ENCODE measurements at places on chromosomes 1 and 21.

GRCh38 chr1:185672719-185673360 is 61.4 kb upstream of the HMCN1 start:
- no peak for DNase-seq

GRCh38 chr1:235558621-235559169 is 54.4 kb upstream of the B3GALNT2 start:
- DNase-seq = no peak

DNA sequence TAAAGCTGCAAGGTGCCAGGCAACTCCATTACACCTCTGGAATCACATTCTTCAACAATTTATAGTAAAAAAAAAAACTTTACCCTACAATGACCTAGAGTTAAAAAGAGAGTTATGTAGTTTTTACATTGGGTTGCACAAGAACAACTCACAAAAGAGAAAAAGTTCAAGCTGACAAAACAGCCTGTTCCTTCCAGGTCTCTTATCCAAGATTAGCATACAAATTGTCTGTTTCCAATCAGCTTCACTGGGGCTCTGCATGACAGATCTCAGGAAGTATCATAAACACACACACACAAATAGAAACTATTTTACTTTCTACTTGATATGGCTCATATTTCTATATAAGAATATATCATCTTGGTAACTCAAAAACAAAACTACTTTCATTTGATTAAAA is 154.6 kb downstream of the PCNX2 start:
- no peak for DNase-seq

GRCh38 chr1:29835874-29836273 is 599.6 kb downstream of the PTPRU start:
- DNase-seq = no peak

DNA sequence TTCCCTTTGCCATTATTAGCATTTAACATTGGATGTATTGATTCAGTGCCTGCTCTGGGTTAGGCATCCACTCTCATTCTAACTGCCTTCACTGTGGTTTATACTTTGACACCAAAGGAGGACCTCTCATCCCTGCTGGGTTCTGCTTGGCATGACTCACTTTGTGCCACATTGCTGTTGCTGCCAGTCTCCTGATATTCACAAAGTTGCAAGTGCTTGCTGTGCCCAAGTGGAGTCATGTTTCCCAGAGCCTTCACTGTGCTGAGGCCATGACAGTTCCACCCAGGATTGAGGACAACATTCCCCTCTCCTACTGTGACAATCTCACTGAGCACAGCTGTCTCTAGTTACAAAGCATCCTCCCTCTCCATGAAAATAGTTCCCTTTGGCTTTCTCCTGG is 519.9 kb upstream of the USP24 start:
- no peak for DNase-seq

- no peak for DNase-seq
Measured at GRCh38 chr1:153466908-153467307, 6.5 kb upstream of the S100A7 start.

All from stimulated activated naive B cell treated with anti-CD40 and anti-IgM and Interleukin-4, amounts not matched to agents 10 μg/mL and 1 μg/mL and 100 μg/mL, for 72 hours (primary cell).